GM04504 (cell line): ENCODE measurements at places on chromosomes 2 and 18.
A peak's percentile ranks its signal among the peaks of the same experiment; 100 is the strongest.

- peak; percentile 3 for DNase-seq
These were observed 73.0 kb upstream of the KCTD1 start for GRCh38 chr18:26621161-26622026.

DNA sequence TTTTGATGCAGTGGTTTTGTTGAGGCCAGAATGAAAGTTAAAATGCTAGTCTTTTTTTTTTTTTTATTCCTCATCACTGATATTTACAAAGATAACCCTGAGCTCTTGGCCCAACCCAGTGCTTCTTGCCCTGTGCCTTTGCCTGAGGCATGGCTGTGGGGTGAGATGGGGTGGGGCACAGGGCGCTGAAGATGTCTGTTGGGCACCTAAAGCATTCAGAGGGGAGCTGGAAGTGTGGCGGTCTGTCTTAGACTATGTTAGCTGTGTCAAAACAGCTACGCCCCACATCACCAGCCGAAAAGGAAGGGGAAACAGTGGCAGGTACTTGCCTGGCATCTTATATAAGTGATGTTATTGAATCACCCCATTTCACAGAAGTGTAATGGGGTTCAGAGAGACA is 20.7 kb downstream of the TOGARAM2 start:
- no peak for DNase-seq

GRCh38 chr2:195322324-195322723 is 334.7 kb upstream of the SLC39A10 start:
- no peak for DNase-seq

- peak; percentile 94 for DNase-seq
These were observed 2.2 kb downstream of the MPP4 start for GRCh38 chr2:201696151-201696659.

- no peak for DNase-seq
These were observed 34.0 kb upstream of the ITPRID2 start for GRCh38 chr2:181857483-181857882.

DNA sequence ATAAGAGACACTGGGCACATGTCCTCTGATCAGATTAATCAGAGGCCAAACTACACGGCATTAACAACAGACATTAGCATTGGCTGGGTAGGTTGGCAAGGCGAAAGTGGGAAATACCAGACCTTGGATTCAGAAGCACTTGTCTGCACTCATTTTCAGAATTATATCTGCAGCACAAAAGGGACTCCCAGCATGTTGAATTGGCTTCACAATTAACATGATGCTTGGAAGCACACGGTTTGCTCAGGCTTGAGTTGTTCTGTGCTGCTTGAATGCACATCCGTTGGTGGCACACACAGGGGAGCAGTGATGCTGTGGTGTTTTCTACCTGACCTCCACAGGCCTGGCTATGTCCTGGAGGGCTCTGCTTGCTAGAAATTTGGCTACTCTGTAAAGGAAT is 83.9 kb downstream of the ACTR3 start:
- no peak for DNase-seq

- no peak for DNase-seq
These were observed 77.6 kb upstream of the ID2 start for GRCh38 chr2:8604262-8604661.

- DNase-seq: no peak
These were observed 1.5 kb downstream of the ATP6V1B1 start for GRCh38 chr2:70936979-70937811.

- DNase-seq: no peak
These were observed 15.4 kb downstream of the HK2 start for GRCh38 chr2:74849228-74849892.

GRCh38 chr18:62812242-62812641 is 96.9 kb downstream of the PHLPP1 start:
- no peak for DNase-seq

- DNase-seq: no peak
These were observed 41.4 kb downstream of the PDIA6 start for GRCh38 chr2:10770956-10771750.
